Stimulated activated CD8-positive, alpha-beta memory T cell treated with anti-CD3 and anti-CD28 coated beads, Interleukin-7, amount 100 ng/mL, for 48 hours (primary cell): ENCODE measurements at places on chromosomes 5 and 9.

GRCh38 chr9:120619751-120620655, 40.0 kb upstream of the CDK5RAP2 start:
- DNase-seq, result peak; percentile 5

DNA sequence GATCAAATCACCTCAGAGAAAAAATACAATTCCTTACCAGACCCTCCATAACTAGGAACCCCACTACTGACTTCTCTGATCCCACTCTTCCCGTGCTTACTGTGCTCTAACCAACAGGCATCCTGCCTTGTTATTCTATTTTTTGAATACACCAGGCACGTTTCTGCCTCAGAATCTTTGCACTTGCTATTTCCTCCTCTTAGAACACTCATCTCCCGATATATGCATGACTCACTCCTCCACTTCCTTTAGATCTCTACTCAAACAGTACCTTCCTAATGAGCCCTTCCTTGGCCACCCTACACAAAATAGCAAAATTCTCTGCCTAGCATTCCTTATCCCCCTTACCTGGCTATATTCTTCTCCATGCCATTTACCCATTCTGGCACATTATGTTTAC, 43.9 kb downstream of the MAPKAP1 start:
- DNase-seq, result no peak

- no peak for DNase-seq
Observed at GRCh38 chr5:77935506-77936364, 159.6 kb upstream of the TBCA start.

- DNase-seq, result no peak
Observed at GRCh38 chr9:38089387-38090165, 20.5 kb upstream of the SHB start.

DNA sequence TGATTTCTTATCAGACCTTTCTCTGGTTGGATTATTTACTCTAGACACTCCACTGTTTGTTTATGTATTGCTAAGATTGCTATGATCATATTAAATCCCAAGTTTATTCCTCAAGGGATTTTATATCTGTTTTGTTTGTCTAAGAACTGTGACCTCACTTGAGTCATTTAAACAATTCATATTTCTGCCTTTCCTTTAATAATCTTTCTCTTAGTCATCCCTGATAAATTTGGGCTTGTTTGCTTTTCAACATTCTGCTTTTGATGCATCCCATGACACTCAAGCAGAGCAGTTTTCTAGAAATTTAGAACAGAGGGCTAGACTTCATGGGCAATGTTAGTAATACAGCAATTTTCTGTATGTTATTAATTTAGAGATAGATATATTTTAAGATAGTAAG, 231.6 kb upstream of the TNC start:
- no peak for DNase-seq

DNA sequence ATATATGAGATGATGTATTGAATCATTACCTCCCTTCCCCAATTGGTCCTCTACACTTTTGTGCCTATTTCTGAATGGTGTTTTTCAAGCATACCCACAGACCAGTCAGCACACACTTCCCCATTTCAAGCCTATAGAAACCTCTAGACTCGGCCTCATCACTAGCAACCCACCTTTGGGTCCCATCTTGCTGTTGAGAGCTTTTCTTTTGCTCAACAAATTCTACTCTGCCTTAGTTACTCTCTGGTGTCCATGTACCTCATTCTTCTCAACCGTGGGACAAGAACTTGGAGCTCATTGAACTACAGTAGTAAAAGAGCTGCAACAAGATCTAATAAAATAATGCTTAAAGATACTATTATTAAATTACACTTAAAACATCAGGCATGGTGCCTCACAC, 49.0 kb upstream of the KDM4C start:
- DNase-seq, result no peak

DNA sequence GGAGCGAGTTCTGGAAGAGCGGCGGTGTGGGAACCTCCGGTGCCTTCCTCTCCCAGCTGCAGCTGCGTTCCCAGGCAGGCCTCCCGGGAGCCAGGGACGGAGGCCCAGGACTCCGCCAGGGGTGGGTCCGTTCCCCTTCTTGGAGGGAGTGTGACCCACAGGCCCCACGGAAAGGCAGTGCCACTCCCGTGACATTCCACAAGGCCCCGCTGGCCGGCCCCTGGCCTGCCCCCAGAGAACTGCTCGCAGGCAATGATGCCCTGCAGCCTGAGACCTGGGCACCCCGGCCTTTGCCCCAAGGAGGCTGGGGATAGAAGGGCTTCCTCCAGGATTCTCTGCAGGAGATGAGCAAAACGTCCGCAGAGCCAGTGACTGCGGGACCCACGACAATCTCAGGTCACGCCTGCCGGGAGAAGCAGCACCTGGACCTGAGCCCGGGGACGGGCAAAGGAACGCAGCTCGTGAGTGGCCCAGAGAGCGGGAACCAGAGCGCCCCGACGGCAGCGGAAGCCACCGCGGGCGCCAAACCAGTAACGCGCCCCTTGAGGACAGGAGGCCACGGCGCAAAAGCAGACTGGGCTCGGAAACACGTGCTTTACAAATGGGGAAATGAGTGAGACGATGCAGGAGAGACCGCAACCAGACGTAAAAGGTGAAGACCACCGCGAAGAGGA, 9.3 kb downstream of the OBP2B start:
- peak; percentile 40 for DNase-seq

DNA sequence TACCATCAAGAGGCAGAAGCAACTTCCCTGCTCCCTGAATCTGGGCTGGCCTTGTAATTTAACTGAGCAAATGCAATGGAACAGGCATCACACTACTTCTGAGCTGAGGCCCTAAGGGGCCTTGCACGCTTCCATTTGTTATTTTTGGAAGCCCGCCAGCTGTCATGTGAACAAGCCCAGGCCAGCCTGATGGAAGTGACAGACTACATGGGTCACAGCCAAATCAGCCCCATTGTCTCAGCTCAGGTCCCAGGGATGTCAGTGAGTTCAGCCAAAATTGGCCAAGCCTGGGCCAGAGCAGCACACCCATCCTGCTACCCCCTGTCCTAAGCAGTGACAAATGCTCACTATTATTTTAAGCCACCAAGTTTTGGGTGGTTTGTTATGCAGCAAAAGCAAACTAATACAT, 72.8 kb downstream of the PRRT1B start:
- no peak for DNase-seq

GRCh38 chr9:121819428-121820231, 168.2 kb downstream of the DAB2IP start:
- DNase-seq, result no peak

- no peak for DNase-seq
Observed at GRCh38 chr5:55636177-55636576, 75.9 kb downstream of the SLC38A9 start.

GRCh38 chr5:79259383-79259782, 23.5 kb downstream of the JMY start:
- DNase-seq, result no peak

- DNase-seq, result no peak
Observed at GRCh38 chr5:115349001-115349817, 52.8 kb upstream of the CCDC112 start.

GRCh38 chr5:128213340-128213739, 129.8 kb downstream of the SLC12A2 start:
- DNase-seq, result no peak

- no peak for DNase-seq
Observed at GRCh38 chr9:137456864-137457405, 2.2 kb downstream of the NSMF start.

DNA sequence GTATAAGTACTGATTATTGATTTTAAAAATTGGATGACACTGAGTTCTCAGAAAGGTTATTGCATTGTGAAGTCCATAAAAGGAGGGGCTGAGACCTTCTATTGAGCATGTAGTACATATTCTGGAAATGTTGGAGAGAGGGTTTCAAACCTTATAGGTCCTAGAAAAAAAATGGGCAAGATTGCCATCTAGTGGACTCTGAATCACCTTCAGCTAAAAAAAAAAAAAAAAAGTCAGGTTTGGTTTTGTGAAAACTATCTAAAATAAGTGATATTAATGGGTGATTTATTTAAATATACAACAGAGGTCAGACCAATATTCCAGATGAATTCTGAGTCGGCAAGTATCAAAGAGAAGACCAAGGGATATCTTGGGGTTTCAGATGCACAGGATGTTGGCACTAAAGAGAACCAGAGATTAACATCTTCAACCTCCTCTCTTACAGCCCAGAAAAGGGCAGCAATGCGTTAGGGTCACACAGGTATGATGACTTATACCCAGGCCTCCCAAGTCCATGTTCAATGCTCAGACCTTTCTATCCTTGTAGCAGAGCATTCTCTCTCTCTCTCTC, 109.8 kb upstream of the NMUR2 start:
- no peak for DNase-seq

GRCh38 chr9:16030528-16031185, 477.8 kb downstream of the CCDC171 start:
- DNase-seq, result peak; percentile 51

DNA sequence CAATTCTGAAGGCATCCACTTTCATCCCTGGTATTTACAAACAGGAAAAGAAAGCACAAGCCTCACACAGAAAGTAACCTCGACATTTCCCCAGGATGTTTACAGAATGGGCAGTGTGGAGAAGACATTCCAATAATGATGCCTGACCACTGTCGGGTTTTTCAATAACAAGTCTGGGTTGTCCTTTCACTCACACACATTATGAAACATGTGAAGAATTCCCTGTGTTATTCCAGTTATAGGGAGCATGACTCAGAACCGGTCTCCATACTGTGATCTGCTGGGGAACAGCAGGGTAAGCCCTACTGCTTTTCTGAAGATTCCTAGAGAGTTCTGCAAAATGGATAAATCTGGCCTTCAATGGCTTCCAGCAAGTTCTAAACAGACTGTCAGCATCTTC, 155.3 kb downstream of the ADAMTS12 start:
- DNase-seq, result no peak

DNA sequence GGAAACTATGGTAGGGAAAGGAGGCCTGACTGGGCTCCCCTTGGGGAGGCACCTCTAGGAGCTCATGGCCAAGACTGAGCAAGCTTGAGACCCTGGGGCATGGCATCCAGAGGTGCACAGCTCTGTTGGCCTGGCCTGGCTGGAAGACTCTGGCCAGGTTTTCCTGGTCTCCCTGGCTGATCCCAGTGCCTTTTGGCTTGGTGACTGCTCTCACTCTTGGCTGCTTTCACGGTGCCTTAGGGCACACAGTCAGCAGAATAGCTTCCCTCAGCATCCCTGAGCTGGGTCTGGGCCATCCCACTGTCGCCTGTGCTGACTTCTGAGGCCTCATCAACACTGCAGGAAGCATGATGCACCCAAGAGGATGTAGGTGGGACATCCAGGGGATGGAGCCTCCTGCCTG, 13.4 kb upstream of the DELE1 start:
- DNase-seq, result no peak

DNA sequence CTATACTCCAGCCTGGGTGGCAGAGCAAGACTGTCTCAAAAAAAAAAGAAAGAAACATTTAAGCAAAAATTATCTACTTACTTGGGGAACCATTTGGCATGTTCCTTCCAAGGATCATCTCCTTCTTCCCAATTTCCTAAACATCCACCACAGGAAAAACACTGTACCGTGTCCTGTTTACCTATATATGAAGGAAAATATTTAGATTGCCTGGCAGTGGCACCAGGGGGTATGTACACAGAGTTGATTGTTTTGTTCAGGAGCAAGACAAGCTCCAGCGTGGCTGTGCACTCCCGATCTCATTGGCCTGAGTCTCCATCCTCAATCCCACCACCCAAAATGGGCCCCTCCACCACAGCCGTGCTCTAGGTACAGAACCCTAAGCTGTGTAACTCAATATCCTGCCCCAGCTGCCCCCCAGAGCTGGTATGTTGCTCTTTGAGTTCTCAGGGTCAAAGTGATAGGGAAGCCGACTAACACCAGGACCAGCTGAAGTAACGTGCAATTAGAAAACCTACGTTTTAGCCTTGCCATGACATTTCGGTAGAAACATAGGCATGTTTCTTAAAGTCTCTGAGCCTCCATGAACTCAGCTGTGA, 13.8 kb downstream of the NAIP start:
- DNase-seq, result no peak

GRCh38 chr9:99057665-99058625, 47.0 kb upstream of the TGFBR1 start:
- peak; percentile 55 for DNase-seq

DNA sequence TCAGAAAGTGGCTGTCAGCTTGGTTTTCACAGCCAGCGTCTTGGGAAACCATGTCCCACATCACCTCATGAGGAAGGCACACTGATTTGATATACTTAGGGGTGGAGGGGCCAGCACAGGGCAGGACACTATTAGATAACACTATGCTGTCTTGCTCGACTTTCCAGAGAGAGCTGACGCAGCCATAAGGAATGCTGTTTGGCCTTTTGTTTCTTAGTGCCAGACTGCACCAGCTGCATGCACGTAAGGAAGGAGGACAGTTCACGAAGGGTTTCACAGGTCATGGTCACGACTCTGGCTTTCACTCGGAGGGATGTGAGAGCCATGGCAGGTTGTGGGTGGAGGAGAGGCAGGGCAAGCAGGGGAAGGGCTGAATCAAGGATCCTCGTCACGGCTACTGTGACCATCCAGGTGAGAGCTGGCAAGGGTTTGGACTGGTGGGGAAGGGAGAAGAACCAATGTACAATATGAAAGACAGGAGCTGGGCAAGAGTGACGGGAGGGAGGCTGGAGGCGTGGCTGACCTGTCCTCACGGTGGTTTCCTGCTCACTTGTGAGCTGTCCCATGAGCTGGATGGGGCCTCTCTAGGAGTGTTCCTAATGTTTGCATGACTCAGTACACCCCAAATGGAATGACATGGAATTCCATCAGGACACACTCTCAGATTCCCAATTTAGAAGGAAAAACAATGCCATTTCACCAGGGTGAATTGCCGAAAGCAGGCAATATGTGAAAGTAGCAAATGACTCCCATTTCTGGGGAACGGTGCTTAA, 61.7 kb downstream of the OTULIN start:
- DNase-seq, result no peak

DNA sequence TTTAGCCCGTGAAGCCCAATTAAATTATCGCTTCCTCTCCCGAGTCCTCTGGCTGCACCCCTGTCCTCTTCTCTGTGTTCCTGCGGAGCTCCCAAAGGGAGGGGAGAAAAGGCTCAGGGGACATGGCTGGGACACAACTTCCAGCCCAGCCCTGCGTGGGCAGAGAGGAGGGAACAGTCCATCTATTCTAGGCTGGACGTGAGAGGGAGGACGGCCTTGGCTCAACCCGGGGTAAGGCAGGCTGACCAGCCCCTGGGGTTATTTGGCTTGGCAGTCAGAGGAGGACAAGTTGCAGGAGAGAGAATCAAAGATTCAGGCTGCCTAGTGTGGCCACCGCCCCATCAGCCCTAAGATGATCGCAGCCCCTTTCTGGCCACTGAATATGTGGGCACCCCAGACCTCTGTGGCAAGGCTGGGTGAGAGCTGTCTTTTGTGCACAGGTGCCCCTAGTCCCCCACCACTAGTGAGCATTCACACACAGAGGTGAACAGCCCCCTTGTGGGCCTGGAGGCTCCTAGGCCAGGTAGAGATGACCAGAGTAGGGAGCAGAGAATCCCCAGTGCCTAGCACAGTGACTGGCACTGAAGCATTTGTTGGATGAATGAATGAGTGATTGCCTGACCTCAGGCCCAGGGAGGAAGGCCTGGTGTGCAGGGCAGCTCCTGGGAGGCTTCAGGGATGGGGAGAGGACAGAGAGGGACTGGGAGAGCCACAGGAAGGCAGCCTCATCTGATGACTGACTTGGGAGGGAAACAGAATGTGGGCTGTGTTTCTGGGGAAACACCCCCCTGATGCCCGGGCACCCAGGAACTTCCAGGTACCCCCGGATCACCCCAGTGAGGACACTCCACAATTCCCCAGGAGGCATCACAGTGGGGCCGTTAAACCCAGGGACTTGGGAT, 133.9 kb downstream of the C9orf50 start:
- no peak for DNase-seq
